Foreskin fibroblast (primary cell): ENCODE measurements at places on chromosomes 6 and 20.

DNA sequence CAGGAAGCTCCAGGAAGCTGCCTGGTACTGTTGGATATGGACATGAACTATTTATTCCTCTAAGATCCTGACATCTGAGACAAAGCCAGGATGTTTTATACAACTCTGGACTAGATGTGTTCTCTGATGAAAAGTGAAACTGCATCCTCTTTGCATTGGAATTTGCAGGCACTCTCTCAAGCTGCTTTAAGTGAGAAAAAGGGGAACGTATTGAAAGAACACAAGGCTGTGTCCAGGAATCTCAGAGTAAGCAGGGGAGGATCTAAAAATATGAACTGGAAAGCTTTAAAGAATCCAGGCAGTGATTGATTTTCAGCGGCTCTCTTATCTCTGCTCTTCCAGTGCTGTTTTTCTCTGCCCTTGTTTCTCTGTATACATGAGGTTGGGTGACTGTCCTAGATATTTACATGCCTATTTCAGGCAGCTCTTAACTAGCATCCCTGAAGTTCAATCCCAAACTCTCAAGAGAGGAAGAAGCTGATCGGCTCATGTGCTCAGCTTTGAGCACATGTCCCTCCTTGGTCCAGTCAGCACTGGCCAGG, 193.8 kb downstream of the PLCB4 start:
- peak; percentile 2 for DNase-seq

GRCh38 chr20:50625986-50626677, 65.2 kb downstream of the RIPOR3 start:
- DNase-seq: peak; percentile 73

- DNase-seq: no peak
These were observed 416.6 kb downstream of the DHX35 start for GRCh38 chr20:39378776-39379175.

GRCh38 chr6:123629258-123629941, 7.3 kb downstream of the TRDN start:
- no peak for DNase-seq

GRCh38 chr6:84172080-84172479, 55.4 kb downstream of the CEP162 start:
- DNase-seq: no peak

DNA sequence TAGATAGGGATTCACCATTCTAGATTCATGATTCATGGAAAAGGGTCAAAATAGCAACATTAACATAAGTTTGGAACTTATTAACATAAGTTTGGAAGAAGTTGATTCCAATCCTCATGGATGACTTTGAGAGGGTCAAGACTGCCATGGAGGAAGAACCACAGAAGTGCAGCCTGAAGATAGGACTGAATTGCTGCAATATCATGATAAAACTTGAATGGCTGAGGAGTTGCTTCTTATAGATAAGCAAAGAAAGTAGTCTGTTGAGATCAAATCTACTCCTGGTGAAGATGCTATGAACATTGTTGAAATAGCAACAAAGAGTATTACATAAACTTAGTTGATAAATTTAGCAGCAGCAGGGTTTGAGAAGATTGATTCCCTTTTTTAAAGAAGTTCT, 62.2 kb downstream of the GMDS start:
- DNase-seq: no peak
